ENCODE measurements at places on chromosomes 13 and 19.

- peak; percentile 77 for DNase-seq
Measured at GRCh38 chr19:2495130-2495641, 19.3 kb downstream of the GADD45B start.

- DNase-seq = no peak
Measured at GRCh38 chr19:40348961-40349507, 539 bp downstream of the PLD3 start.

DNA sequence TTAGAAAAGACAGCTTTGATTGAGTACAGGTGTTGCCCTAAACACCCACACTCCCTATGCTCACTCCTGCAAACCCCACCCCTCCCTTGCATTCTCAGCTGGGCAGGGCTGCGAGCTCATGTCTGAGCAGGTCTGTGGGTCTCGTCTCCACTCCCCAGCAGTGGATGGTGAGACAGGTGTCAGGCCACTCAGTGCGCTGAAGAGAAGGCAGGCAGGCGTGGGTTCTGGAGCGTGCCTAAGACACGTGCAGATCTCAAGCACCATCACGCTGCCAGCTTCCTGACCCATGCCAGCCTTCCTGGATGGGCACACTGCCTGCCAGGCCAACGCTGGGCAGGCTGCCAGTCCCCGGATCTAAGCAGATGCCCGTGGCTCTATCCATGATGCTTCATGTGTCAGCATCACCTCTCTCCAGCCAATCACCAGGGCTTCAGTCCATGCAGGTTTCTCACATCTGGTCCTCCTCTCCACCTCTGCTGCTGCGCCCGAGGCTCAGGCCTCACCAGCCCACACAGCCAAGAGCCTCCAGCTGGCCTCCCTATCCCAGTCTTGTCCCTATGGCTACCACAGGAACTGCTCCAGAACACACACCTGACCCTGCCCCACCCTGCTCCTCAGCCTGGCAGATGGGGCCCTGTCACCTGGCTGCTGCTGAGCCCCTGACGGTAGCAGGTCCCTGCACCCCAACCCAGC, 42.6 kb downstream of the EPS15L1 start:
- no peak for DNase-seq

DNA sequence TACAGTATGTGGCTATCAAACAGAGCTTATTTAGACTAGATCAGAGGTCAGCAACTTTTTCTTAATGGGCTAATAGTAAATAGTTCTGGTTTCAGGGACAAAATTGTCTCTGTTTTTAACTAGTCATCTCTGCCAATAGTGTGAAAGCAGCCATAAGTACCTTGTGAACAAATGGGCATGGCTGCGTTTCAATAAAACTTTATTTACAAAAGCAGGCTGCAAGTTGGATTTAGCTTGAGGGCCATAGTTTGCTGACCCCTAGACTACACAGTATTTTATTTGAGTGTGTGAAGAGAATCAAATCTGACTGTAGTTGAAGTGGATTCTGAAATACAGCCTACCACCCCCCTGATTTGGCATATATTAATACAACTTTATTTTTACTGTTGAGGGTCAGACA, 75.6 kb downstream of the SCEL start:
- no peak for DNase-seq

GRCh38 chr13:93476175-93476574, 249.6 kb downstream of the GPC6 start:
- no peak for DNase-seq

DNA sequence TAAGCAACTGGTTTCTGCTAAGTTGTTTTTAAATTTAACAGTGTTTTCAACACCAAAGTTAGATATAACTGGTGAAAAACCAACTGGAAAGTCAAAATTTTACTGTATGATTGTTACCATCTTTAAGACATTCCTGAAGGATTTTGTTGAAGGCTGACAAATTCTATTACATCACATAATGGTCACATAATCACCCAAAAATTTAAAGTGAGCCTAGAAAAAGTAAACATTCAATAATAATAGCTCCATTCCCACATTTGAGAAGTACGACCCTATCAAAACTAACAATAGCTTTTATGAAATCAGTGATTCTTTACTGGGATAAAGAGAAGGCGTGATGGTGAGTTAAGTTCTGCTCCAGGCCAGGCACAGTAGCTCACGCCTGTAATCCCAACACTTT, 51.6 kb downstream of the USP12 start:
- DNase-seq = no peak

GRCh38 chr13:41944229-41944628, 16.7 kb downstream of the VWA8 start:
- DNase-seq = no peak

GRCh38 chr13:76637641-76638141, 248.5 kb downstream of the KCTD12 start:
- no peak for DNase-seq

DNA sequence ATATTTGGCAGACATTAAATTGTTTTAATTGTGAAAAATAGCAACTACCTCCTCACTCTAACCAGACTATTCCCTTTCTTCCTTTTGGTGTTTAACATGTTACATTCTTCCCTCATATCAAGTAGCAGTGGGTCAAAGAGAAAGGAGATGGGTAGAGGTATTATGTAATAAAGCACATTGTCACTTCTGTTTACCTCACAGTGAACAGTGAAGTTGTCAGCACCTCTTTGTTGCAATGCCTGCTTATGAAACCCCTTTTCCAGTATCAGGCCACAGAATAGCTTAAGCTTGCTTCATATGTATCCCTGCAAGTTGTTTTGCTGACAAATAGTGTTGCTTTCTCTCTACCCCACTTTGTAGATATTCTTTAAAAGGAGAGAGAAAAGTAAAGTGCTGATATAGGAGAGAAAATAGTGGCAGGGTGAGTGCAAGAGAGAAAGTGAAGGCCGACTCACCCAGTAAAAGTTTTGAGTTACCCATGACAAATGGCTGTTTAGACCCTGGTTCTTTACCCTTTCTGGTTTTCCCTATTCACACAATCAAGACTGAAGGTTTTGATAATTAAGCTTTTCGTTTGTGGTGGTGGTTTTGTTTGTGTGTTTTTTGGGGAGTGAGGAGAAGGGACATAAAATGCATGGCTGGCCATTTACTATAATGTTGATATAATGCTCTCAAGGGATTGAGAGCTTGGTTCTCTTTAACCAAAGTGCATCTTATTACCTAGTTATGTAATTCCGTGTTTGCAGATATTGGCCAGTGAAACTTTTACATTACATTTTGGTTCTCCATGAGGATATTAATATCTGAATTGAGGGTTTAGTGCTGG, 3.7 kb downstream of the ITM2B start:
- no peak for DNase-seq

Data from activated effector memory CD4-positive, alpha-beta T cell treated with anti-CD3 and anti-CD28 coated beads, Interleukin-2, amount 50 U/mL, for 16 hours (primary cell).